ENCODE measurements at places on chromosomes 6 and 20.

DNA sequence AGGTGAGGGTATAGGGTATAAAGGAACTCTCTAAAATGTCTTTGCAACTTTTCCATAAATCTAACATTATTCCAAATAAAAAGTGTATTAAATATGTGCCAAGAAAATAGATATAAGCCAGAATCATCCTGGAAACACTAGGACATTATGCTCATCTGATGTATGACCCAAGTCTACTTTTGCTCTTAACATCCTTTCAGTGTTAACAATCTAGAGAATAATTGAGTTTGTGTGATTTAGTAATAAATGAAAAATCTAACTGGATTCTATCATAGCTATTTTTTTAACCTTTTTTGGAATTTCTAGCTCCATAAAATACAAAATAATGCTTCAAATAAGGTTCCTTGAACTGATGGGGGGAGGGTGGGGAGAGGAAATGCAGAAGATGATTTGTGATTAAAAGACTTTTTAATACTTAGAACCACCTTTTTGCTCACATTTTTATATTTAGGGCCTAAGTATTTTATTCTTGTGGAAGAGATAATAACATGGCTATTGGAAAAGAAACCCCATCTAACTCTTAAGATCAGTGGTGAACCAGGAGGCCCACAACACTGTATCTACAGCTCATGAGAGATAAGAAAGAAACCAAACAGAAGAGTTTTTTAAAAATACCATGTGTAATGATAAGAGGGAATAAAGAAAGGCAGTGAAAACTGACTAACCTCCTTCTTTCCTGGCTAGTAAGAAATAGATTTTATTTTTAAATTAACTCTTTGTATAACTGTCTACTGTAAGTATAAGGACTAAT is 68.5 kb downstream of the PDSS2 start:
- no peak for DNase-seq

- no peak for DNase-seq
Observed at GRCh38 chr6:118288355-118289124, 259.6 kb upstream of the PLN start.

DNA sequence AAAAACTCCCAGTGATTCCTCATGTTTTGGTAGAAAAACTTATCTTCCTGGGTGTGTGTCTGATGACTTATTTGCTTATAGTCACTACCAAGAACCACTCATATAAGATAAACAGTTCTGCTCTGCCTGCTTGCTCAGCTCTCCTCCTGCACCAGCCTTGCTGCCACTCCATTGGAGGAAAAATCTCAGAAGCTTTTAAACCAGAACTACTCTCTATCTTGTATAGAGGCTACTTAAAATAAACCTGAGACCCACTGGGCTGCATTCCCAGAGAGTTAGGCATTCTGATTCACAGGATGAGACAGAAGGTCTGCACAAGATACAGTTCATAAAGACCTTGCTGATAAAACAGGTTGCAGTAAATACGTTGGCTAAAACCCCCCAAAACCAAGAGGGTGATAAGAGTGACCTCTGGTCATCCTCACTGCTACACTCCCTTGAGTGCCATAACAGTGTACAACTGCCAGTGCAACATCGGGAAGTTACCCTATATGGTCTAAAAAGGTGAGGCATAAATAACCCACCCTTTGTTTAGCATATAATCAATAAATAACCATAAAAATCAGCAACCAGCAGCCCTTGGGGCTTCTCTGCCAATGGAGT is 728.3 kb downstream of the EPHA7 start:
- no peak for DNase-seq

DNA sequence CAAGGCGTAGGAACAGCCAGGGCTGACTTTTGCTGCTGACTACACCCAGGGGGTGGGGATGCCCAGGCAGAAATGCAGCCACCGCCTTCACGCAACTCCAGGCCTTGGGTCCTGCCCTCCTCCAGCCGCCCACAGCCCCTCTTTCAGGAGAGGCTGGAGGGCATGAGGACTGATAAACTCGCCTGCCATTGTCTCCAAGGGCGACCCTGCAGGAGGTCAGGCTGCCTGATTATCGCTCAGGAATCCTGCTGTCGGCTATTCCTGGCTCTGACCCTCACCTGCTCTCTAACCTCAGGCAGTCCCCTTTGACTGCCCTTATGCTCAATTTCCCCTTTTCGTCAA is 62.0 kb upstream of the HDDC2 start:
- no peak for DNase-seq

- no peak for DNase-seq
Observed at GRCh38 chr6:40077736-40078135, 143.5 kb upstream of the MOCS1 start.

DNA sequence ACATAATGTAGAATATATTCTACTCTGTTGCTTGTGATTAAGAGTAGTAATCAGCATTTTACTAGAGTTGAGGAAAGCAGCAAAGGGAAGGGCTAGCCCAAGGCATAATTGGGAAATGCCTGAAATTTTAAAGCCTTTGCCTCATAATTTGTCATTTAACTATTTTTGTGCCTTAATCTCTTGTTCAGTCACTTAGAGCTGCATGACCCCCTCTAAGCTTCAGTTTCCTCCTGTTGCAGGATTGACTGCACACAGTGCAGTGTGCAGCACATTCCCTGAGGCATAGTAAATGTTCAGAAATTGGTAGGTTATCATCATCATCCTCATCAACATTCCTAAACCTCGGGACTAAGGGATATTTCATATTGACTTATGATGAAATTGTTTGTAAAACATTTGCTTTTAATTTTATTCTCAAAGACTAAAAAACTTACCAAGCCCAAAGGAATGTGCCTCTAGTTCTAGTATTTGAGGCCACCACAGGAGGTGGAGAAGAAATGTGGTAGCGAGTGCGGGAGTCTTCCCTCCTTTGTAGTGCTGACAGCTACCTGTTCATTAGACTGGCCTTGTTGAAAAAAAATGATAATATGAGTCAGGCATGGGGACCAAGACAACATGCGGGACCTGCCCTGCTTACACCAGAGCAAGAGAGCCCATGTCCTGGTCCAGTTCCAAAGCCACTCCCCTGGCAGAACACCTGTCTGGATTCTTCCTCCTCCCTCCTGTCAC is 14.8 kb upstream of the TENT5A start:
- peak; percentile 8 for DNase-seq

- no peak for DNase-seq
Observed at GRCh38 chr20:45927071-45927878, 7.2 kb upstream of the PCIF1 start.

GRCh38 chr6:158798311-158798710 is 20.9 kb downstream of the EZR start:
- DNase-seq = no peak

- no peak for DNase-seq
Observed at GRCh38 chr6:27617700-27618689, 145.1 kb upstream of the ZNF184 start.

GRCh38 chr6:2663123-2663522 is 87.6 kb downstream of the MYLK4 start:
- DNase-seq = no peak

- DNase-seq = no peak
Observed at GRCh38 chr20:40441771-40442170, 247.3 kb downstream of the MAFB start.

DNA sequence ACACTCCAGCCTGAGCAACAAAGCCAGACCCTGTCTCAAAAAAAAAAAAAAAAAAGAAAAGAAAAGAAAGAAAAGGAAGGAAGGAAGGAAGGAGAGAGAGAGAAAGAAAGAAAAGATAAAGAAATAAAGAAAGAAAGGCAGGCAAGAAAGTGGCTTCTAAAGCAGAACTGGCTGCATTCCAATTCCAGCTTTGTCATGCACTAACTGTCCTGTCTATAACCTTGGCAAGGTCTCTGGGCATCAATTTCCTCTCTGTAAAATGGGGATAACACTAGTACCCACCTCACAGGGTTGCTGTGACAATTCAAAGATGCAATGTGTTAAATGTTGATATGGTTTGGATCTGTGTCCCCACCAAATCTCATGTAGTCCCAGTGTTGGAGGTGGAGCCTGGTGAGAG is 28.0 kb downstream of the RING1 start:
- no peak for DNase-seq

All from hepatic stellate cell (primary cell).